ENCODE measurements at places on chromosomes 11 and 22.

DNA sequence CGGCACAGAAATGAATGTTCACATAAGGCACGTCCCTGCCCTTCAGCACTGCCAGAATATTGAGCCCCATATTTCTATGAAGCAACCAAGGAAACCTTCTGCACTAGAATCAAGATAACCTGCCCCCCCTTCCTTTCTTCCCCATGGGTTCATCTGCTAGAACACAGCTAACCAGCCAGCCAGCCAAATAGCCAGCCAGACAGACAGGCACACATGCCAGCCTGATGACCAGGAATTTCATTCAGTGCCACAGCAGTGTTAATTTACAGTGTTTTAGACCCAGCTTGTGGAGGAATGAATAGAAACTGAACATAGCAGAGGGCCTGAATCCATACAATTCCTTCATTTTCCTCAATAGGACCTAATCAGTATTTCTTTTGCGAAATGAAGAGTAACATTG is 57.0 kb downstream of the TENM4 start:
- DNase-seq: no peak

DNA sequence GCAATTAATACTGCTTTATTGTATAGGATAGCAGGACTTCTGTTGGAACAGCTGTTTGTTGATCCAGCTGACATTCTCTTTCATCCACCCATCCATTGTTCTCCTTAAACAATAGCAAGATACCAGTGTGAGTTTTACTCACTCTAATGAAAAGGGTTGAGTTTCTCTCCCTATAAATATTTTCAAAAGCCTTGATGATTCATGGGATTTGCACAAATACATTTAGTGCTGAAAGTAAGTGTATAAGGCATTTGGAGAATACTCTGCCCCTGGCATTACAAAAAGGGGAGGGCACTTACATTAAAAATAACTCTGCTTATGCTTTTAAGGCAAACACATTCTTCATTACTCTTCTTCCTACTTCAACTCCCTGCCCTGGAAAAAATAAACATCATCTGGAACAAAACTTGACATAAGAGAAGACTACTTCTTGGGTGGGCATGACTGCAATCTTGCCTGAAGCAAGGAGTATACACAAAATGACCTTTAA is 634.9 kb downstream of the METTL15 start:
- no peak for DNase-seq

DNA sequence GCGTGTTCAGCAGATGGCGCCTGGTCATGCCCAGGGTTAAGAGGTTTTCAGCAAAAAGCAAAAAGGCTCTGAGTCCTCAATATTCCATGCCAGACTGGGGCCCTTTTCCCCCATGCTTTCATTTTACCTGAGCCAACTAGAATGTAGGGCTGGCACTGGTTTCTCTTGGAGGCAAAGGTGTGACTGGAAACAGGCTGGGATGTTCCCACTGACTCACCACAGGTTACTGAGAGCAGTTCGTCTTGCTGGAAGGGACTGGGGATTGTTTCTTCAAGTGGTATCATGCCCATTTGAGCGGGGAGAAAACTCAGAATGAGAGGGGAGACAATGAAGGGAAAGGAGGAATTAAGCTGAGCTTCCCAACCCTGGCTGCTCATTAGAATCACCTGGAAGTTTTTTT is 243.9 kb downstream of the TENM4 start:
- DNase-seq: no peak

GRCh38 chr22:46609175-46609690 is 11.0 kb upstream of the GRAMD4 start:
- no peak for DNase-seq

GRCh38 chr11:86495351-86495750 is 120.7 kb downstream of the CCDC81 start:
- DNase-seq: no peak

DNA sequence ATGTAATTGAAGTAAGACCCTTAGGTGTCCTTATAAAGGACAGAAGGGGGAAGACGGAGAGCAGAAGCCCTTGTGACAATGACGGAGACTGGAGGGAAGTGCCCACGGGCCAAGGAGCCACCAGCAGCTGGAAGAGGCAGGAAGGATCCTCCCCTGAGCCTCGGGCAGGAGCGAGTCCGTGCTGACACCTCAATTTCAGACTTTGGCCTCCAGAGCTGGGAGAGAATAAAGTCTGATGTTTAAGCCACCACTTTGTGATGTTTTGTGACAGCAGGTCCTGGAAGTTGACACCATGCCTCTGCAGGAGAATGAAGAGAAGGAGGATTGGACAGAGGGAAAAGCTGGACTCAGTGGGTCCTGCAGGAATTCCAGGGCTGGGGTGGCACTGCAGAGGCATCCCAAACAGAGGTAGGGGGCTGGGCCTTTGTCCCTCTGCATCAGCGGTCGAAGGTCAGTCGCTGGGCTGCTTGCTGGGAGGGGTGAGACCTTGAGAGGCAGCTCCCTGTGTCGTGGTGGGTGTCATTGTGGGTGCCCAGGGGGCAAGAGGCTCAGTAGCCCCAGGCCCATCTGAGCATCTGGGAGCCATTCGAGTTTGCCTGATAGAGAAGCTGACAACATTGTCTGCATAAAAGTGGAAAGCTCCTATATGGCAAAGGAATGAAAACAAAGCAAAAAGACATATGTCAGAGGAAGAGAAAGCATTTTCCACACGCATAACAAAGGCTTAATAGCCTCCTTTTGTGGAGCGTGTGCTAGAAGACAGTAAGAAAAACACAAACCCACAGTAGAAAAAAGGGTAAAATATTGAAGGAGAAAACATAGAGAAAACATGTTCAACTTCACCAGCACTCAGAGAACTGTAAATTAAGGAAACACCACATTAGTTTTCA is 68.8 kb downstream of the RTL6 start:
- DNase-seq: no peak

DNA sequence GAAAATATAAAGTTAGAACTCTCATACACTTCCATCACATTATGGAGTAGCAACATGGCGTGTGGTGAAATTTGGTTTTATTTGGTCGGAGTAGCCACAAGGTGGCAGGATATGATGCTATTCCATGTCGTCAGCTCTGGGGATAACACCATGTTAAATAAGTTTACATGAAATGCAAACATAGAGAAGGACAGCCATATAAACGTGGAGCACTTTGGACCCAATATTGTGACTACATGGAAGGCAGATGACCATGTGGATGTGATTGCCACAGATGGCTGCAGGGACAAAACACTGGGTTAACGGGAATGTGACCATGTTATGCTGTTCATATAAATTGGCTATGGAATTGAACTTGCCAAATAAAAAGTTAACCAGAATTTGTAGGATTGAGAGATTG is 21.0 kb downstream of the OR5M11 start:
- no peak for DNase-seq

DNA sequence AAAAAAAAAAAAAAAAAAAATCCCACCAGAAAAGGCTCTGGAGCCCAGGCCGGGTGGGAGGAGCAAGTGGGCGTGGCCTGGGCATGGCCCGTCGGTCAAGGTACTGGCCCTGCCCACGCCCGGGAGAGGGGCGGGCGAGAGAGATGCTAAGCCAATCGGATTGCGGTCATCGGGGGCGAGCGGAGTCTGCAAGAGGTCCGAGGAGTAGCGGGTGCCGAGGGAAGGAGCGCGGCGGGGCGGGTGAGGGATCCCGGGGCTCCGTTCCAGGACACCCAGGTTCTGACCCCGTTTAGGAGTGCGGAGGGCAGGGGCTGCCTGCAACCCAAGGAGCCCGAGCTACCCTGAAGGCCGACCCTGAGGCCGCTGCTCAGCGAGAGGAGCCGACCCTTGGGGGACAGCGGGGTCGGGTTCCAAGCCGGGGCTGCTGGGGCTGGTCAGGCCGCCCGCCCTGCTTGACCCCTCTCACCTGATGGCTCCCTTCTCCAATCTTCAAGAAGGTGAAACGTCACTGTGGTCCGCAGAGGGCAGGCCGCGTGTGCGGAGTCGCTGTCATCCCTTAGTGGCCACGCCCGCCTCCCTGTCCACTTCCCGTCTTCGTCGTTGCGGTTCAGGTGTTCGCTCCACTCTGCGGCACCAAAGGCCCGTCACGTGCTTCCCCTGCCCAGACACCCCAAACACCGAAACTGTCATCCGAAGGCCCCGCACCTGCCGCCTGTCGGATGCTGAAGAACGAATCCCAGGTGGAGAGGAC is 11.1 kb upstream of the TAB1 start:
- DNase-seq: peak; percentile 97

DNA sequence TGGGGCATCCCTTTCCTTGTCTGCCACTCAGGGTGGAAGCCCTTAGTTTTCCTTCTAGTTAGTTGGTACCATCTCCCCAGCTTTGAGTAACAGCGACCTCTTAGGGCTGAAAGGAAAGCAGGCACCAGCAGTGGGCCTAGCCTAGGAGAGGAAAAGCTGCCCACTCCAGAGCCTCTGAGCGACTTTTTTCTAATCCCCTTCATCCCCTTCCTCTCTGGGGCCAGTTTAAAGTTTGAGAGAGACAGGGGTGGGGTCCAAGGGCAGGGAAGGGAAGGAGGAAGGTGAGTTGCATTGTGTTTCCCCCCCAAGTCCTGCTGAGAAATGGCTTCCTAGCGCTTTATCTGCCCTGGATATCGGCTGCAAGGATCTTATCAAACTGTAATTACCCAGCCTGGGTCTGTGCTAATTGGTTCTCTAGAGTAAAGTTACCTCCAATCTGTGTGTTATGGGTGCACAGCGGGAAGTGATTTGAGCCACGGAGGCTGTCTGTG is 573.9 kb upstream of the CADM1 start:
- no peak for DNase-seq

DNA sequence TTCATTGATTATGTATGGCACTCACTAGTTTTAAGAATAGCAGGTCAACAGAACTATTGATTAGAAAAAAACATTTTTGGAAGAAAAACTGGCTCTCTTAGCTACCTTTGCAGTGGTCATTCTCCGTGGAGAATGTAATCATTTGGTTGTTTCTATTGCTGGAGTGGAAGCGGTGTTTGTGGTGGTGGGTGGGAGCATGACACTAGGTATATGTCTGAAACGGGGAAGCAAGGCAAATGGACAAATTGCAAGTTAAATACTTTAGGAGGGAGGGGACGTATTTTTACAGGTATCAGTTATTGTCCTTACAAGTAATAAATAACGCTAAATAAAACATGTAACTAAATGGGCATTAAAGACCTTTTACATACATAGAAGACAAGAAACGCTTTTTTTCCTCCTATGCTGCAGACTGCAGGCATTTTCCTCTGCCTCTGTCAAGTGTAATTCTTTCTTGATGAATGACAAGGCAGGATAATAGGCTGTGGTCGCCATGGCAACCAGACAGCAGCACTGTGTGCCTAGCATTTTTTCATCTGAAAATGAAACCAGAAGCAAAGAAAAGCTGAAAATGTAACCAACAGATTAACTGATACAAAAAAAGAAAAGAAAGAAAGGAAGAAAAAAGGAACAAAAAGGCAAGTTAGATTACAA is 46.2 kb downstream of the BLID start:
- DNase-seq: peak; percentile 3

- no peak for DNase-seq
Measured at GRCh38 chr22:44616461-44616860, 85.5 kb upstream of the PRR5 start.

DNA sequence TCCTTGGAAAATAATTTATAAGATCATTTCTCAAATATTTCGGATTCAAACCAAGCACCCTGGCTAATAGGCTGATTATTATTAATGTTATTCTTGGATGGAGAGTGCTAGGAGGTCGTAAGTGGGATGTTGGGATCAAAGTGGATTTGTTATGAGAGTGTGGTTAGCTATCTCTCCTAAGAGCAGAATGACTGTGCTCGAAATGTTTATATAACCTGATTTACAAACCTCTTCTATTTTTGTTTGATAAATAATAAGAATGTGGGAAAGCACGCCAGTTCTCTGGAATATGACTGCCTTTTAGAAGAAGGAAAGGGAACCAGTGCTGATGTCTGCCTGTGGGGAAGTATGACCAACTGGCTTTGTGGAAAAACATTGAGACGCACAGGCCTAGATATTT is 527.5 kb downstream of the NTM start:
- no peak for DNase-seq

DNA sequence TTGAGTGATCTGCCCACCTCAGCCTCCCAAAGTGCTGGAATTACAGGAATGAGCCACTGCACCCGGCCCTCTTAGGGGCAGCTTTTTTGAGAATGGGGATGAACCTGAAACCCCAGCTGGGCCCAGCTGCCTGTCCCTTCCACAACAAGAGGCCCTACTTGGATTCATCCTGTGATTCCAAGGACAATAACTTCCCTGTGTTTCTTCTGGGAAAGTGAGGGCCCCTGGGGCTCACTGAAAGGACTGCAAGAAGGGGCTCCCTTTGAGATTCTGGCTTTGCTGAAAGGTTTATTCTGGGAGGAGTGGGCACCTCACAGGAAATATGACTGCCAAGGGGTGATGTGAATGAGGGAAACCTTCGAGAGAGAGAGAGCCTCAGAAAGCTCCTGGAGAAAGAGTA is 12.3 kb upstream of the GNAZ start:
- no peak for DNase-seq

DNA sequence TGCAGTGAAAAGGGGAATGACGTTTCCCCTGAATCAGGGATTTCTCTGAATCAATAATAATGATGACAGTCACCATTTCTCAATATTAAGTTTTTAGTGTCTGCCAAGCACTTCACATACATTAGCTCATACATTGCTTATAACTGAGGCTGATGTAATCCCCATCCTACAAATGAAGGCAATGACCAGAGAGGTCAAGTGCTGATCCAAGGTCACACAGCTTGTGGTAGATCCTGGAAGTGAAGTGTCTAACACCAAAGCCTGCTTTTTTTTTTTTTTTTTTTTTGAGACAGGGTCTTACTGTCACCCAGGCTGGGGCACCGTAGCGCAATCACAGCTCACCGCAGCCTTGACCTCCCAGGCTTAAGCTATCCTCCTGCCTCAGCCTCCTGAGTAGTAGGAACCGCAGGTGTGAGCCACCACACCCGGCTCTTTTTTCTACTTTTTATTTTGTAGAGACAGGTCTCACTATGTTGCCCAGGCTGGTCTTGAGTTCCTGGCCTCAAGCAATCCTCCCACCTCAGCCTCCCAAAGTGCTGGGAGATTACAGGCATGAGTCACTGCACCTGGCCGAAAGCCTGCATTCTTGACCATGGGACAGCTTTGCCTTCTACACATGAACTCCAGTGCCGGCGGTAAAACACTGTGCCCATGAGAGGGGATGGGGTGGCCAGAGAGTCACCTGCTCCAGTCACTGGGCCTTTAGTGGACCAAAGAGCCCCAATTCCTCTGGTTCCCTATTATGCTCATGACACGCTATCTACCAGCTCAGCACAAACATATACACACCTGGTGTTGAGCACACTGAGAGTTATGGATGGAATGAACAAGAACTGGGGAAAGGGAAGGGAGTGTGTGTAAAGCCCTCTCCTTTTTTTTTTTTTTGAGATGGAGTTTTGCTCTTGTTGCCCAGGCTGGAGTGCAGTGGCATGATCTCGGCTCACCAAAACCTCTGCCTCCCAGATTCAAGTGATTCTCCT is 17.4 kb downstream of the ARHGAP1 start:
- no peak for DNase-seq

Measured in cerebellar cortex (tissue), 1 donor.